Fibroblast of villous mesenchyme (primary cell): ENCODE measurements at places on chromosomes 2 and 18.

DNA sequence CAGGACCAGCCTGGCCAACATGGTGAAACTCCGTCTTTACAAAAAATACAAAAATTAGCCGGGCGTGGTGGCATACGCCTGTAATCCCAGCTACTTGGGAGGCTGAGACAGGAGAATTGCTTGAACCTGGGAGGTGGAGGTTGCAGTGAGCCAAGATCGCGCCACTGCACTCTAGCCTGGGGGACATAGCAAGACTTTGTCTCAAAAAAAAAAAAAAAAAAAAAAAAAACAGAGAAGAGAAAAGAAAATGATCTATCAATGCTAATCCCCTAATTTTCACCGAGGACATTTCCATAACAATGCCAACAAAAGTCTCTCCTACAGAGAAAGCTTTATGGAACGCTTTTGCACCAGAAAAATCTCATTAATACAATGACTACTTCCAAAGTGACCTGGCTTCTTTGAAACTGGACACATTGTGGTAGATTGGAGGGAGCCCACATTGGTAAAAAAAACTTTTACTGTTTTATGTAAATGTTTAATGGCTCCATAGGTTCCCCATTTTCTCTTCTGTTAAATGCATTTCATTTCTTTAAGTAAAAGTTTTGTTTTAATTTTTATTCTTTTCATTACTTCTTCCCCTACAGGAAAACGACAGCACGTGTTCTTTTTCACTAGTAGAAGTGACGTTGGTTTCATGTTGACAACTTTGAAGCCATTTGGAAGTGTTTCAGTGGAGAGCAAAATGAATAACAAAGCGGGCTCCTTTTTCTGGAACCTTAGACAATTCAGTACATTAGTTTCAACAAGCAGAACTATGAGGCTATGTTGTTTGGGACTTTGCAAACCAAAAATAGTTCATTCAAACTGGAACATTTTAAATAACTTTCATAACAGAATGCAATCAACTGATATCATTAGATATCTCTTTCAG, 888 bp downstream of the FASTKD2 start:
- no peak for DNase-seq

DNA sequence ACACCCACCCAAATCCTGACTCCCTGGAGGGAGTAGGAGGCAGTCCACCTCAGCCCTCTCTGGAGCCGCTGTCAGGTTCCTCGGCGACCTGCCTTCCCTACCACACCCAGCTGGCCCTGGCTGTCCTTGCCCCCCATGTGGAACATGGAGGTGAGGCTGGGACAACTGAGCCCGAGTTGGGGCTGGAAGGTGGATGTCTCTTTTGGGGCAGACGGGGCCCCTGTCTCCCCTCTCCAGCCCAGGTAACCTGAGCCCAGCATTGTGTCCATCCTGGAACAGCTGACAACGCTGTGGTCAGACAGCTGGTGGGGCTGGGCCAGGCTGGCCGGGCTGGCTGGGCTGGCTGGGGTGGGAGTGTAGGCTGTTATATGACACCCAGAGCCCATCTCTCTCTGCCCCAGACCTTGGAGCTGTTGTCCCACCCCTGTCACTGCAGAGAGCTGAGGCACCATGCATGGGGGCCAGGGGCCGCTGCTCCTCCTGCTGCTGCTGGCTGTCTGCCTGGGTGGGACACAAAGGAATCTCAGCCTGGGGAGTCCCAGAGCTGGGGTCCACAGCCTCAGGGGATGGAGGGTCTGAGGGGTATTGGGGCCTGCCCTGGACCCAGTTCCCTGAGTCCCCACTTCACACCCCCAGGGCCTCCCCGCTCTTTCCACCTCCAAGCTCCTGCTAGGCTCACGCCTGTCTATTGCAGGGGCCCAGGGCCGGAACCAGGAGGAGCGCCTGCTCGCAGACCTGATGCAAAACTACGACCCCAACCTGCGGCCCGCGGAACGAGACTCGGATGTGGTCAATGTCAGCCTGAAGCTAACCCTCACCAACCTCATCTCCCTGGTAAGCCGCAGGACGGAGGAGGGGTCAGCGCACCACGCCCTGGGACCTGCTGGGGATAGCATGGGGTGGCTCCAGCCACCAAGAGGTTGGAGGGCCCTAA, at the start of gene CHRNG:
CHRNG (plus strand) TSS at position 395 of the 934 bp plus-strand sequence; CDS start at position 451, 56 bp downstream.
- DNase-seq = no peak

- DNase-seq = no peak
These were observed 3.8 kb downstream of the C2orf92 start for GRCh38 chr2:97673182-97673914.

DNA sequence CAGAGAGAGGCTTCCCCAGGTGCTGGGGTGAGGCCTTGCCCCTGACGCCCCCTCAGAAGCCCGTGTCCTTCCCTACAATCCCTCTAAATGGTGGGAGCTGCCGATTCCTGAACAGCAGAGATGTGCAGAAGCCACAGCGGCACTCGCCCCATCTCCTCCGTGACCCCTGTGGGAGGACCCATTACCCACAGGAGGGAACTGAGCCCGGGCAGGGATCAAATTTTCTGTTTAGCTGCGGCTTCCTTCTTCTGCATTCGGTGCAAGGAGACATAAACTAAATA, 181.2 kb upstream of the RAB6C start:
- DNase-seq = no peak

DNA sequence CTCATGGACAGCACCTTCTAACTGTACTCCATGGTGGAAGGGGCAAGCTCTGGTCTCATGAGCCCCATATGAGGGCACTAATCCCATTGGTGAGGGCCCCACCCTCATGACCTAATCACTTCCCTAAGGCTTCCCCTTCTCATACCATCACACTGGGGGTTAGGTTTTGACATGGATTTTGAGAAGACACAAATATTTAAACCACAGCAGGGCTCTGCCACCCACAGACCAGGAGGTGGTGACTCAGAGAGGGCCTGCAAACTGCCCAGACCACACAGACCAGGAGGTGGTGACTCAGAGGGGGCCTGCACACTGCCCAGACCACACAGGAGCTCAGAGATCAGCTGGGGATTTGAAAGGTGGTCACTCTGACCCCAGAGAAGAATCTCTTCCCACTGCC, 222.0 kb downstream of the KLHL29 start:
- peak; percentile 10 for DNase-seq

DNA sequence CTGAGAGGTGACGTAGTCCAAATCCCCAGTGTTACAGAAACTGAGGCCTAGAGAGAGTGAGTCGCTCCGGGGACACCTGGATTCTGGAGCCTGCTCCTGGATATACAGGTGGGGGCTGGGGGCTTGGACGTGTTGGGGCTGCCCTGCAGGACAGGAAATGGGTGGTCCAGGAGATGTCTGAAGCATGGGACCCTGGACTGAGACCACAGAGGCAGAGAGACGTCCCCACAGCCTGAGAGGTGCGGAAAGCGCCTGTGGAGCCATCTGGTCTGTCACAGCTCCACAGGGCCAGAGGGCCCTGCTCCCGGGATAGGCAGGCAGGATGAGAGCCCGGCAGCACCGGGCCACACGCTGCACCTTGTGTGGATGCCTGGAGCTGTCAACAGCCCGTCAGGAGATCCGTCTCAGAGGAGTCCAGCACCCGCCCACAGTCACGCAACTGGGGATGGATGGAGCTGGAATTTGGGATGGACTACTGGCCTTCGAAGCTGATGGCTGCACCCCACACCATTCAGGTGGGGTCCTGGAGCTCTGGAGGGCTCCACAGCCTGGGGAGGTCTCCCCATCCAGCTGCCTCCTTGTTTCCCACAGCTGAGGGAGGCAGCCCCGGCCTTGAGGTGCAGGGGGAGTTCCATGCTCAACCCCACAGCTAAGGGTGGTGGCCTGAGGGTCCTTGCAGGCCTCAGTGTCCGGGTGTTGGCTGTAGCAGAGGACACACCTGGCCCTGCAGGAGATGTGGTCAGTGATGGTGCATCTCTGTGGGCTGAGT, 303.0 kb downstream of the NDUFA10 start:
- DNase-seq = no peak
